ENCODE measurements at places on chromosomes 1 and 21. TPM values are rescaled to one million over a fixed set of nuclear protein-coding genes. Genes with fewer than 3 reads are reported as not detected.

DNA sequence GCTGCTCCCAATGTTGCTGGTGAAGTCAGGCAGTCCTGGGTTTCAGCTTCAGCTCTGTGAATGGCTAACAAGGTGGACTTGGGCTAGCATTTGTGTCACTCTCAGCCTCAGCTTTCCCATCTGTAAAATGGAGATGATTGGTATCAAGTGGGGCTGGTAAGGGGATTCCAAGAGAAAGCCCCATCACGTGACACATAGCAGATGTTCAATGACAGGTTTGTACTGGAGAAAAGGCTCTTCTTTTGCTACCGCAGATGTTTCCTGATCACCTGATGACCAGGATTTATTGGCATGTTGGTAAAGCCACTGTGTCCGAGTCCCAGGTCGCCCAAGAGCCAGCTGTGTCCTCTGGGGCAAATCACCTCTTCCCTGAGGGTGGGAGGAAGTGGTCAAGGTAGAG lies 335.0 kb downstream of the MATN1 start:
- no peak for DNase-seq

GRCh38 chr1:65395887-65396612 lies 24.4 kb upstream of the LEPR start:
- DNase-seq: no peak

- DNase-seq: no peak
These were observed 97.2 kb downstream of the NAV1 start for GRCh38 chr1:201636097-201636496.

MAB21L3 gene
- not detected for total RNA-seq
